Fibroblast of the aortic adventitia (primary cell): ENCODE measurements at places on chromosomes 5 and 9. TPM values are rescaled to one million over a fixed set of nuclear protein-coding genes. Genes with fewer than 3 reads are reported as not detected.

The CARTPT gene
- not detected in 2 replicates for total RNA-seq

DNA sequence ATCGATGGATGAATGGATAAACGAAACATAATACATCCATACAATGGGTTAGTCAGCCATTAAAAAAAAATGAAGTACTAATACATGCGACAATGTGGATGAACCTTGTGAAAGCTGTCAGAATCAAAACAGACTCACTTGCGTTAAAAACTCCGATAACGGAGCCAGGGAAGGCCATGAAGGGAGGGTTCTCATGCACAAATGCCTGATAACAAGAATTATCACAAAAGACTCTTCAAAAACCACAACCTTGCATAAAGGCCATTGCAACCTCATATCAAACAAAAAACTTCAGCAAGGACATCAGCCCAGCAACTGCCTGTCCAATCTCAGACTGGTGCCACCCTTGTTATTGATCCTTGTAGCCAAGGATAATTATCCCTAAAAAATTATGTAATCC, 13.7 kb downstream of the ERMP1 start:
- no peak for DNase-seq

- DNase-seq, result no peak
Measured at GRCh38 chr5:132478366-132478871, 12.2 kb downstream of the IRF1 start.

- no peak for DNase-seq
Measured at GRCh38 chr5:84260939-84261338, 123.7 kb downstream of the EDIL3 start.

DNA sequence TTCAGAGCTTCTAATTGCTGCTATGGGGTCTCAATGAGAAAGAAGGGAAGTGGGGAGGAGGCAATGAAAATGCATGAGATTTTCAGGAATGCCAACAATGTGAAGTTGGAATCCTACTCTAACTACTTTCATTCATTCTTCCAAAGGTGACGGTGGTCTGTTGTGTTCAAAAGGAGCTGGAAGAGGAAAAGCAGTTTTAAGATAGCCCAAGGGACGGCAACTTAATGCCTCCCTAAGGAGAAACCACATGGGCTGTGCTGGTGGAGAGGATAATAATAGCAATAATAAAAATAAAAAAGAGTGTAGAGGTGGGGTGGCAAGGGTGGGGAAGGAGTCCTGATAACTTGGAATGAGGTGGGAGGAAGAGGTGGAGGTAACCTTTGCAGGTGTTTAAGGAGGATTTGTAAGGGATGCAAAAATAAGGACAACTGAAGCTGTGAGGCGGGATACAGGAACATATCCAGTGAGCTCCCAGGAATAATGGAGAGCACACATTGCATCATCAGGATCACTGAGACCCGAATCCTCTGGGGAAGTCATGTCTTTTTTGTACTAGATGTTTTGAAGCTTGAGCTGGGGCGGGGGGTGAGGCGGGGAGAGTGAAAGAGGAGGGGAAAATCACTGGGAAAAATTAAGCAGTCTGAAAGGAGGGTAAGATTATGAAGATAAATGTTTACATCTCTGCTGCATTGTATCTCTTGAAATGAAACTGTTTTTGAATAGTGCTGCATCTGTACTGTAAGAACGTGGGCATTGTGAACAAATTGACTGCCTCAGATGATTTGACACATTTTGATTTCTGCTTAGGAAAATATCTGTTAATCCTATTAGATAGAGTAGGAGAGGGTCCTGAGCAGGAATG, 120.1 kb upstream of the TMEM161B start:
- no peak for DNase-seq

- DNase-seq, result no peak
Measured at GRCh38 chr9:7293091-7293490, 506.5 kb downstream of the DMAC1 start.

DNA sequence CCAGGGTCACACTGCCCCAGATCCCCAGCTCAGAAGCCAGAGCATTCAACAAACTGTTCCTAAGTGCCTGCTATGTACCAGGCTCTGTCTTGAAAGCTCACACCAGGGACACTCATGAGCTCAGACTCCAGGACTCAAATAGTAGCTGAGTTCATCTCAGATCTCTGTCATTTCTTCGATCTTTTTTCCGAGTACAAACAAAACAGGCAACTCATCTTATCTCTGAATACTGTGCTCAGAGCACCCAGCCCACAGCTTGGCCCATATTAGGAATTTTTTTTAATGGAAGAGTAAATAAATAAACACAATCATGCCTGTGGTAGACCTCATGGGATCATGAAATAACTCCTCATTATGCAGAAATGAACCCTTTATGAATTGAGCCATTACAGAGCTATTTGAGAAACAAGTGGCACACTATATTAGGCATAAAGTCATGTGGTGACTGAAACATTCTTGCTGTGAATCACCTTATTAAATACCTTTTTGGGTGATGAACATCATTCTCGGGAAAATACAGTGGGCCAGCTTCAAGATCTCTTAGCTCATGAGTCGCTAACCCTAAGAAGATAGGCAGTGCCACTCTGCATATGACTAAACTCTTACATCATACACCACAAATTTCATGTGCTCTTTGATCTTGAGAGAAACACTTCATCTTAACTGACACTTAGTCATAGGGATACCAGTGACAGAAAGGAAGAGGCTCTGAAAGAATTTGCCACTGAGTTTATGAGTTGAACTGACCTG, 9.9 kb downstream of the SH3RF2 start:
- peak; percentile 62 for DNase-seq

GRCh38 chr5:6450319-6450833, 1.7 kb downstream of the UBE2QL1 start:
- DNase-seq, result no peak

DNA sequence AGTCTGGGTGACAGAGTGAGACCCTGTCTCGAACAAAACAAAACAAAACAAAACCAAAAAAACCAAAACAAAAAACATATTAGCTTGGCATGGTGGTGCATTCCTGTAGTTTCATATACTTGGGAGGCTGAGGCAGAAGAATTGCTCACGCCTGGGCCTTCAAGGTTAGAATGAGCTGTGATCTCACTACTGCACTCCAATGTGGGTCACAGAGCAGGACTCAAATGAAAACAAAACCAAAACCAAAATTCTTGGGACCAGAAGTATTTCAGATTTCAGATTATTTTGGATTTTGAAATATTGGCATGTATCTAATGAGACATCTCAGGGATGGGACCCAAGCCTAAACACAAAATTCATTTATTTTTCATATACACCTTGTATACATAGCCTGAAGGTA, 80.2 kb downstream of the TMC1 start:
- DNase-seq, result no peak

GRCh38 chr9:108835831-108836230, 20.0 kb downstream of the ACTL7B start:
- no peak for DNase-seq

DNA sequence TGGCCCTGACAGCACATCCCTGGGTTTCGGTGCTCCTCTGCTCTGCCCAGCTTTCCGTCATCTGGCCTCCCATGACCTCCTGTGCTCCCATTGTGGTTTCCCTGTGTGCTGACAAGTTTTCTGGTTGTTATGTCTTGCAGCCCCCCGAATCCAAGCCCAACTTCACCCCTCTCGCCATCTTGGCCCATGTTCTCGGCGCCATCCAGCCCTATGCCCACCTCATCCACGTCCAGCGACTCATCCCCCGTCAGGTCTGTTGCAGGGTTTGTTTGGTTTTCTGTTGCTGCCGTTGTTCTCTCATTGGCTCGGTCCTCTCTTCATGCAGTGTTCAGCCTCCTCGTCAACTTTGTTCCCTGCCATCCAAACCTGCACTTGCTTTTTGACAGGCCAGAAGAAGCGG, 196.4 kb downstream of the NR3C1 start:
- DNase-seq, result no peak

- peak; percentile 30 for DNase-seq
Measured at GRCh38 chr5:57734296-57734695, 251.7 kb upstream of the ACTBL2 start.

- DNase-seq, result no peak
Measured at GRCh38 chr5:113042491-113043243, 66.1 kb downstream of the DCP2 start.

- no peak for DNase-seq
Measured at GRCh38 chr5:145408048-145408341, 427.1 kb downstream of the PRELID2 start.

The RNF183 gene
- total RNA-seq, result not detected in 2 replicates
